ENCODE measurements at places on chromosomes 12 and 14.

- no peak for DNase-seq
Observed at GRCh38 chr12:108424026-108424425, 84.9 kb upstream of the CMKLR1 start.

DNA sequence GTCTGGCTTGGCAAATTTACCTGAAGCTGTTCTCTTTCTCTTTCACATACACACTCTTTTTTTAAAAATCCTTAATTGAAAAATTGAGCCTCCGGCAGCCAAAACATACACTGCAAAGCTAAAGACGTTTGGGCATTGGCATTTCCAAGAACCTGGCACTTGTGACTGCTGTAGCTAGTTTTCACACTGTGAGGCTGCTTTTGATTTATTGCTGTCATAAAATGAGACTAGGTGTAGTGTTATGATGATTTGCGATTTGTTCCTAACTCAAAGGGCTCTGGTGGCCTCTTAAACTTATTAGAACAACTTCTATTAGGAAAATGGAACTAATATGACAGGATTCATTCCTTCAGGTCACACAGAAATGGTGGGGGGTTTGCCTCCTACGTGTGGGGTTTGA is 377.1 kb upstream of the FAR2 start:
- DNase-seq: no peak

GRCh38 chr12:109343677-109344076 is 4.0 kb upstream of the MYO1H start:
- no peak for DNase-seq

DNA sequence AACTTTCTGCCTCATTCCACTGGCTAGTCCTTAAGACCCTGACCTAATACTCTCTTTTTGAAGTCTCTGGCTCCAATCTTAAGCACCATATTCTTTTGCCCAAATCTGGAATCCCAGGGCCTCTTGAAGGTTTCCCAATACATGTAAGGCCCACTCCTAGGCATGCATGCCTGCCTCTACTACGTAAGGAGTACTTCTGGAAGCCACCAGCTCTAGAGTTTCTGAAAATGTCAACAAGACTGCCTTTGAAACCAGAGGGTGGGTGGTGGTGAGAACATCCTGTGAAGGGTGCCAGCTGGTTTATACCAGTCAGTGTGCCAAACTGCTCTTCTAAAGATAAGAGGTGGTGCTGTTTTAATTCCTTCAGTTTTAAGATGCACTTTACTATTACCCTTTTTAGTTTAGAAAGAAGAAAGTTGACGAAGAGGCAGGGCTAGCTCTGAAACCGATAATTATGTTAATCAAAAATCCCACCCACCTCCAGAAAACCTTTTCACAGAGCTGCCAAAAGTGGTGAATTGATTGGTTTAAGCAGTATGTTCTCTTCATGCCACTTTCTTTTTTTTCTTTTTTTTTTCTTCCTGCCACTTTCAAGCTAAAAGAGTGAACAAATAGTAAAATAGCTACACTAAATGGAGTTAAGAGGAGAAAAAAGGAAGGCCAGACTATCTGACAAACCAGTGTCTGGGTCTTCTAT is 8.7 kb upstream of the WDR89 start:
- DNase-seq: no peak

DNA sequence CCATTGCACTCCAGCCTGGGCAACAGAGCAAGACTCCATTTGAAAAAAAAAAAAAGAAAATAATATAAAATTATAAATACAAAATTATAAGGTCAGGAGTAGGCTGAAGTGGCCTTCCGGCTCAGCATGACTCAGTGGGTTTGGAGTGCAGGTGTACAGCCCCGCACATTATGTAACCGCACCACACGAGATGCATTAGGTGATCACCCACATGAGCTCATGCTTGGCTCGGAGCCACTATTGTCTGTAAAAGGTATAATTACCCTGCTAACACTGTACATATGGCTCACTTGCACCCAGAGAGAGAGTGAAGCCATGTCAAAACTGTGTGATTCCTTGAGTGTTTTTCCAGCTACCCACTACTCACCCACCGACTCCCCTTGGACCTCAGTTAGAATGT is 557.0 kb downstream of the SLC6A15 start:
- DNase-seq: no peak

GRCh38 chr12:91172096-91172495 is 10.5 kb downstream of the DCN start:
- DNase-seq: no peak

DNA sequence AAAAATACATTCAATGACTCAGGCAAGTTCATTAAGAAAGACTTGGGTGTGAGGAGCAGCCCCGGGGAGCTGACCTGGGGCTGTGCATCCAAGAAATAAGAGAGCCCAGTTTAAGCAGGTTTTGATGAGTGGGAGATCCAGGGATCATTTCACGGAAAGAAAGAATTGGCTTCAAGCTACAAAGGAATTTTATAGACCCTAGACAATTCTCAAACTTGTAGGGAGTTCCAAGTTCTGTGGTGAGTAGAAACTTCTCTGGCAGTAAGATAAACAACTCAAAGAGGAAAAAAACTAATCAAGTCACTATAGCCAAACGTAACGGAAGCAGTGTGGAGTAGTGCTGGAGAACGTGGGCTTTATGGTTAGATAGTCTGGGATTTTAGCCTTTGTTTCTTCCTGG is 175.7 kb upstream of the DDHD1 start:
- DNase-seq: no peak

GRCh38 chr12:81094718-81095360 is 17.0 kb downstream of the ACSS3 start:
- DNase-seq: no peak

DNA sequence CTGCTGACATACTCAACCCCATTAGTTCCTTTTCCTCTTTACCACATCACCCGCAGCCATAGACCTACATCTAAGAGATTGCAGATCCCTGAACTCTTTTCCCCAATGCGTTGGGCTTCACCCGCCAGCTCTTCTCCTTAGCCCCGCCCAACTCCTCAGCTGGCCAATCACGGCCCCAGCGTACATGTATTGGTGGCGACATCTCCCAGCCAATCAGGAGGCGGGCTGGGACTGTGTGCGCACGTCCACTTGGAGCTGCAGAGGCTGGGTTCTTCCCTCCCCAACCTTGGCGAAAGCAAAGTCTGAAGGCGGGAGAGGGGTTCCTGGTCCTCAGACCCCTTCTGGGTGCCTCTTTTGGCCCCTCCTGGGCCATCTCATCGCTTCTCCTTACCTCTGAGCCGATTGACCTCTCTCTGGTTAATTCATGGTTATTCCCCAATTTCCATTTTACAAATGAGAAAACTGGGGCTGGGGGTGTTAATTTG is 11.0 kb downstream of the PDE1B start:
- DNase-seq: peak; percentile 94

DNA sequence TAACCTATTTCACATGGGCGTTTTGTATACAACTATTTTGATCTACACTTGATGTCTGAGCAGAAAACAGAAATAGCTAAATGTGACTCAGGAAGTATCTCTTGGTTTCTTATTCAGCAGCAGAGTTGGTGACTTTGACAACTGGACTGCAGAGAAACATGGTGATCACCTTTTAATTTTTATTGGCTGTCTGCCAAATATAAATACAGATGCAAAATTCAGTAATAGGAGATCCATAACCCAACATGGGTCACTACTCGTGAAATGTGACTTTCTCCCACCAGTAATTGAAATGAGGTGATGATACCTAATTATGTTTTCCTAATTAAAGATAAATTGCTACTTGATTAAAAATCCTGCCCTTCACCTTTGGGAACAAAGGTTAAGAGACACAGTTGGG is 487.1 kb downstream of the NELL2 start:
- DNase-seq: no peak

DNA sequence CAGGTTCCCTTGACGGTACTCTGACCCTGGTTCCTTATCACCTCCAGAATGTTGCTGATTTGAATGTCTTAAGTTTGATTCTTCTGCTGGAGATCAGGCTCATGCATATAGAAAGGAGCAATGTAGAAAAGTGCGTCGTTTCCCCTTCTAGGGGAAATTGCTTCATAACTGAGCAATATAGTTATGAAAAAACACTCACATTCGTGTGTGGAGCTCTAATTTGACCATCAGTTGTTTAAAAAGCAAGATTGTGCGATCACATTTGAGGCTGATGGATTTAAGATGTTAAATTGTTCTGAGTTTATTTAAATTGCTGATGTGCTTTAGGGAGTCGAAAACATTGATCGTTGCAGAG is 19.2 kb downstream of the PELI2 start:
- no peak for DNase-seq

GRCh38 chr14:27427796-27428195 is 830.0 kb upstream of the NOVA1 start:
- DNase-seq: no peak

- no peak for DNase-seq
Observed at GRCh38 chr14:22268875-22269274, 320.1 kb downstream of the DAD1 start.

GRCh38 chr14:51139121-51139681 is 44.3 kb upstream of the TRIM9 start:
- DNase-seq: no peak

DNA sequence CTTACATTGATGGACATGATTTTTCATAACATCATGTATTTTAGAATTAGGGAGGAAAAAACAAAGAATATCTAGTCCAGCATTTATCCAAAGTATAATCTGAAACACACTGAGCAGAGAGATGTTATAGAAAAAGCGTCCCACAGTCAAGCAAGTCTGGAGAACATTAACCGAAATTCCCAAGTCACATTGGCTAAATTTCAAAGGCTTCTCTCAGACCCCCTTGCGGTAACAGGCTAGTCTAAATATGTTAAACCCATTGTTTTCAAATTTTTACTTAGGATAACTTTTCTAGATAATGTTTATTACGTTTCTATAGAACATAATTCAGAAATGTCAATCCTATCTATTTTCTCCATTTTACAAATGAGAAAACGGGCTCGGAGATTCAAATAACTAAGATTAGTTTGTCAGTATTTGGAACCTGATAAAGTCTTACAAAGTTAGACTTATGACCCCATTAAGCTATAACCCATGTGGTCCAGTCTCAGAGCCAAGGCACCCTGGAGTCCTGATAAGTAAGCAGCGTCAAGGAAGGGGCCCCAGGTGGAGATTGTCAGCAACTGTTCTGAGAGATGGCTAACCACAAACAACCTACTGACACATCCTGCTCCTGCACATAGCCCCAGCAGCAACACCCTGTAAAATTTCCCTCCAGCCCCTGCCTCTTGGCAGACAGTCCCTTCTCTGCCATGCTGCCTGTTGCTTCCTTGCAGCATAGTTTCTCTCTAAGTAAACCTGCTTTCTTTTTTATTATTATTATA is 220.6 kb upstream of the TMEM260 start:
- DNase-seq: no peak

DNA sequence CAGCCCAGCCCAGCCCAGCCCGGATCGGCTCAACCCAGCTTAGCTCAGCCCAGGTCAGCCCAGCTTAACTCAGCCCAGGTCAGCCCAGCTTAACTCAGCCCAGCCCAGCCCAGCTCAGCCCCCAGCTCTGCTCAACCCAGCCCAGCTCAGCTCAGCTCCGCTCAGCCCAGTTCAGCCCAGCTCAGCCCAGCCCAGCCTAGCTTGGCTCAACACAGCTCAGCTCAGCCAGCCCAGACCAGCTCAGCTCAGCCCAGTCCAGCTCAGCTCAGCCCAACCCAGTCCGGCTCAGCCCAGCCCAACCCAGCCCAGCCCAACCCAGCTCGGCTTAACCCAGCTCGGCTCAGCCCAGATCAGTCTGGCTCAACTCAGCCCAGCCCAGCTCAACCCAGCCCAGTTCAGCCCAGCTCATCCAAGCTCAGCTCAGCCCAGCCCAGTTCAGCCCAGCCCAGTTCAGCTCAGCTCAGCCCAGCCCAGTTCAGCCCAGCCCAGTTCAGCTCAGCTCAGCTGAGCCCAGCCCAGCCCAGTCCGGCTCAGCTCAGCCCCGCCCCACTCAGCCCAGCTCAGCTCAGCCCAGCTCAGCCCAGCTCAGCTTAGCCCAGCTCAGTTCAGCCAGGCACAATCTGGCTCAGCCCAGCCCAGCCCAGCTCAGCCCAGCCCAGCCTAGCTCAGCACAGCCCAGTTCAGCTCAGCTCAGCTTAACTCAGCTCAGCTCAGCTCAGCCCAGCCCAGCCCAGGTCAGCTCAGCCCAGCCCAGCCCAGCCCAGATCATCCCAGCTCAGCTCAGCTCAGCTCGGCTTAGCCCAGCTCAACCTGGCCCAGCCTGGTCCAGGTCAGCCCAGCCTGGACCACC is 331.7 kb downstream of the TMEM121 start:
- no peak for DNase-seq

GRCh38 chr12:64549108-64549507 is 61.2 kb upstream of the RASSF3 start:
- no peak for DNase-seq

DNA sequence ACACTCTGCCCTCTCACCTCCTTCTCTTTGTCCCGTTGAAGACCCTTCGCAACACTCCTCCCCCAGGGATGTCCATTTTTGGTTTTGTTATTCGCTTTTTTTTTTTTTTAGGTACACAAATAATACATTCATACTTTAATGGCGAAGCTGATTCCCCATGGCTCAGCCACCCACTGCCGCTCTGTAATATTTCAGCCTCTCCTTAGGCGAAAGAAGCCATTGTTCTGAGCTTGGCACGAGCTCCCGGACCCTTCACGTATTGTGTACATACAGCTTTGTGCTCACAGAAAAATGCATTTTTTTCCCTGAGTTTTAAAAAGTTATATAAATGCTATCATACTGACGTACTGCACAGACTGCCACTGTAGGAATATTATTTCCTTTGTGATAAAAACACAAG is 115.0 kb downstream of the TMEM132C start:
- DNase-seq: no peak

- no peak for DNase-seq
Observed at GRCh38 chr12:94663071-94663470, 12.7 kb upstream of the TMCC3 start.

- DNase-seq: no peak
Observed at GRCh38 chr14:99735189-99736135, 51.4 kb downstream of the CYP46A1 start.

DNA sequence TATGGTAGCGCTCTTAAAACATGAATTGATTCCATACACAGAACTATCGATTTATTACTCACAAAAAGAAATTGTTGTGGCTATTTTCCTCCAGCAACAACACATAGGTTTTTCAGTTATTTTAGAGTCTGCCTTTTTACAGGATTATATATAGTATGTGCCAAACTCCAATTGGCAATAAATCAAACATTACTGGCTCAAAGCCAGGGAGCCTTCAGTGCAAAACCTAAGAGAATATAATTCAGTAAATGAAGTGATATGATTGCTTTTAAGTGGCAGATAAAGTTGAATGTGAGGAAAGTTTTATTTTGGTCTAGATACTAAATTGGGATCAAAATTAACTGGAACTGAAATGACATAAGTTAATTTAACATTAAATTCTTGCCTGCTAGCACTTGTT is 234.8 kb downstream of the PIK3C2G start:
- DNase-seq: no peak

GRCh38 chr12:8941691-8942478 is 7.6 kb downstream of the M6PR start:
- DNase-seq: no peak

All from GM18507 (cell line).